ENCODE measurements at places on chromosomes 16 and 17. TPM values are rescaled to one million over a fixed set of nuclear protein-coding genes. Genes with fewer than 3 reads are reported as not detected.

Gene CASKIN1
- total RNA-seq, result 12.7 TPM

Gene EVPLL
- total RNA-seq, result not detected

Gene ZNF423
- total RNA-seq, result 47.7 TPM

- peaks cover 4% of the 10 kb centered on the region for H3K27me3 ChIP-seq
- H3K27ac ChIP-seq, result no peak overlapping the region
- H3K36me3 ChIP-seq, result no peaks in the 10 kb centered on the region
Observed at GRCh38 chr17:82388223-82388921, 16.8 kb downstream of the UTS2R start.

- no peak overlapping the region for H3K27ac ChIP-seq
- H3K36me3 ChIP-seq, result no peaks in the 10 kb centered on the region
- H3K4me3 ChIP-seq, result no peak overlapping the region
- DNase-seq, result no peak
Observed at GRCh38 chr16:85221771-85222154, 109.5 kb upstream of the CIBAR2 start.

- H3K27ac ChIP-seq, result no peak overlapping the region
- peaks cover 7% of the 10 kb centered on the region for H3K4me1 ChIP-seq
- H3K4me3 ChIP-seq, result no peak overlapping the region
- no peak for DNase-seq
- peaks cover 92% of the 10 kb centered on the region for H3K27me3 ChIP-seq
Observed at GRCh38 chr17:48621410-48622392, 4.5 kb downstream of the HOXB9 start.

DNA sequence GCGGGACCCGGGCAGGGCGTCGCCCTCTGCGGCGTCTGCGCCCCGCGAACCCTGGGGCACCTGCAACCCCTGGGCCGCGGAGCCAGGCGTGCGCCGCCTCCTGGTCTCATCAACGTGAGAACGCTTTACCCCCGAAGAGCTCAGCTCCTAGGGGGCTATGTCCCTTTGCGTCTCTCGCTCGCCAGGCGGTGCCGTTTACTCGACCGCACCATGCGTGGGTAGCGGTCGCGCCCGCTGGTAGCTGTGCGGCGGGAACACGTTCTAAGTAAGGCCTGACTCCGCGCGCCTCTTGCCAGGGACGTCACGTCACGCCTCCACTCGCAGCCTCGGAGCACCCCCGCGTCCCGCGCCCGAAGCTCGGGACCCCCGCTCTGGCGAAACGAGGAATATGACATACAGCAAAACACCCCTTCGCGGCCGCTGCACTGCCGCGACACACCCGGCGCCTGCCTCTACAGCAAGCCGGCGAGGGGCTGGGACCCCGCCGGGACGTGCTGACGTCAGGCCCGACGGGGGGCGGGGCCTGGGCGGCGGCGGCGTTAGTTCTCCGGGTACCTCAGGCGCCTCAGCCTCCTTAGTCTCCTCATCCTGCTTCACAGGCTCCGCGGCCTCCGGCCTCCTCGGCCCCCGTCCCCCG, at the start of gene RAB11FIP3:
RAB11FIP3 (plus strand) TSS at position 568 of the 637 bp plus-strand sequence. CDS start 358 bp downstream, outside the sequence.
- peaks cover 23% of the 10 kb centered on the region for H3K4me1 ChIP-seq
- peaks cover 8% of the 10 kb centered on the region for H3K36me3 ChIP-seq
- DNase-seq, result peak; percentile 70

GRCh38 chr16:15611610-15612009, 31.3 kb downstream of the MARF1 start:
- H3K27me3 ChIP-seq, result no peaks in the 10 kb centered on the region
- H3K4me3 ChIP-seq, result no peak overlapping the region
- no peak overlapping the region for H3K27ac ChIP-seq
- DNase-seq, result no peak
- H3K4me1 ChIP-seq, result no peaks in the 10 kb centered on the region
- H3K36me3 ChIP-seq, result peaks cover 43% of the 10 kb centered on the region

DNA sequence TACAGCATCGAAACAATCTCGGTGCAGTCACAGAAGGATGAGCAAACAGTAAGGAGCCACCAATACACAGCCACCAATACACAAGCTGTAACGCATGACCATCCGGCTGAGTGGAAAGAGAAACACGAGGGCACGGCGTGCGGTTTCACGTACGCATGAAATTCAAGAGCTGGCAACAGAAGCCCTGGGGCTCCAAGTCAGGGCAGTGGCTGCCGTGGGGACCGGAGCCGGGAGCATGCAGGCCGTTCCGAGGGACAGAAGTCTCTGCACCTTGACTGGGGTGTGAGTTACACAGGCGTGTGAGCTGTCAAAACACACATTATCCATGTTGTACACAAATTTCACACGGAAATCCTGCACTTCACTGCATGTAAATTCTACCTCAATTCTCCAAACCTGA, 50.6 kb upstream of the METRNL start:
- peaks cover 20% of the 10 kb centered on the region for H3K36me3 ChIP-seq
- no peak overlapping the region for H3K4me3 ChIP-seq
- no peak for DNase-seq
- no peak overlapping the region for H3K27ac ChIP-seq
- H3K27me3 ChIP-seq, result no peaks in the 10 kb centered on the region

All from progenitor cell of endocrine pancreas (in vitro differentiated cells).